ENCODE measurements at places on chromosomes 1 and 21. TPM values are rescaled to one million over a fixed set of nuclear protein-coding genes. Genes with fewer than 3 reads are reported as not detected.

- DNase-seq = no peak
Measured at GRCh38 chr1:212341090-212341489, 55.9 kb downstream of the PPP2R5A start.

- no peak for DNase-seq
Measured at GRCh38 chr1:203103216-203103615, 17.4 kb upstream of the MYOG start.

DNA sequence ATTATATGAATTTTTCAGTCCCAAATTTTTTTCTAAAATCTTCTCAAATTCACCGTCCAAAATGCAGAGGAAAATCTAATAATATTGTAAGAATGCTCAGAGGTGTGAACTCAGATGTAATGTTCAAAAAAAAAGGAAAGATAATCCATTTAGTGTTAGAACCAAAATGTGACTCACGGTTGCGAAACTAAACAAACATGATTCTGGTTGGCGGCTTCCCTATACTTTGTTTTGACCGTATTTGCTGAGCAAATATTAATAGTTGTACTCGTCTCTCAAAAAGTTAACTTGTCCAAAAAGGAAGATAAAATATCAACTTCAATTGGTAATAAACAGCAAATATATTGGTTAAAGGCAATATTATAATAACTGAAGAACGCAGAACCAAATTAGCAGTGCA lies 34.4 kb downstream of the ZSWIM5 start:
- DNase-seq = no peak

DNA sequence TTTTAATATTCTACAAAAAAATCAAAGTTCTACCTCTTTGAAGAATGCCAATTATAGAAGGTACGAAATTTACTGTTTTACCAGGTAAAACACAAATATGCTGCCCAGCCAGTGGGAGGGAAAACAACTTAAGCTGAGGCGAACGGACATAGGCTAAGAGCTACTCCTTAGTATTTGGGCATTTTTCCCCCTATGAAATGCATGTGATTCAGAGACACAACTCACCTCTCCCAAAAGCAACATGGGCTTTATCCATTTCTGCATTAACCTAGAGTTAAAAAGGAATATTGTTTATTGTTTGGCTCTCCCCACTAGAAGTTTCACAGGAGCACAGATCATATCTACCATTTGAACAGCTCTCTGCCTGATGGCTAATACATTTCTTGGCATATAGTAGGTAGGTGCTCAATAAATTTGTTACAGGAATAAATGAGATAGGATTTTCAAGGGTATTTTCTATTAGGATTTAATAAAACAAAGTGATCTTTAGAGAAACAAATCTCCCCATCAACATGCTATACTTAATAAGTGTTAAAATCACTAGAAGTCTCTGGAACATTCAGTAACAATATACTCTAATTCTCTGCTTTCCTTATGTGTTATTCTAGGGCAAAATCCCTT lies 2.4 kb upstream of the SORT1 start:
- no peak for DNase-seq

The TEKT2 gene
- total RNA-seq = 13.5 TPM

The DMBX1 gene
- 0.10 TPM for total RNA-seq

DNA sequence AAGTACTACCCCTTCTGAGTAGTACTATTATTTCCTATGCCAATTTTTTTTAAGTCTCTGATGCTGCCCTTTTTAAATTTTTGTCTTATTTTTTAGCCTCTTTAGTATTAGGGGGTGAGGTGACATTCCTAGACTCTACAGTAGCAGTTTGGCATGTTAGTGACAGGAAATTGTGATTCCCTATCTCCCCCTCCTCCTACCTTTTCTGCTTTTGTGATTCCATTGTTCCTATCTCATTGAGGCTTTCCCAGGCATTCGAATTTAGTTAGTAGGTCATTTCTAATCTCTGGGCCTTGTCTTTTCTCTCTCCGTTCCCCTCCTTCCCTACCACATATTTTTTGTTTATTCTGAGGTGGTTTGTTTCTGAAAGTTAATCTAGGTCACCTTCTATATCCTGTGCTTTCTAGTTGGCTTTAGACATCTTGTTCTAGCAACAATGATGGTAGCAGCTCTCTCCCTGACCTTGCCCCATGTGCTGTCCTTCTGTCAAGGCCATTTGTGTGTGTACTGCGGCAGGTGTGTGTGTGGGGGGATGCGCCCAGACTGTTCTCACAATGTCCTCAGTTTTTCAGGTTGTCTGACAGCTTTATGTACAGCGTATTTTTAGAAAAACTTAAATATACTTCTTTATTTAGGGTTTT lies 21.5 kb downstream of the SEMA6C start:
- no peak for DNase-seq

The ISG15 gene
- 34.4 TPM for total RNA-seq

DNA sequence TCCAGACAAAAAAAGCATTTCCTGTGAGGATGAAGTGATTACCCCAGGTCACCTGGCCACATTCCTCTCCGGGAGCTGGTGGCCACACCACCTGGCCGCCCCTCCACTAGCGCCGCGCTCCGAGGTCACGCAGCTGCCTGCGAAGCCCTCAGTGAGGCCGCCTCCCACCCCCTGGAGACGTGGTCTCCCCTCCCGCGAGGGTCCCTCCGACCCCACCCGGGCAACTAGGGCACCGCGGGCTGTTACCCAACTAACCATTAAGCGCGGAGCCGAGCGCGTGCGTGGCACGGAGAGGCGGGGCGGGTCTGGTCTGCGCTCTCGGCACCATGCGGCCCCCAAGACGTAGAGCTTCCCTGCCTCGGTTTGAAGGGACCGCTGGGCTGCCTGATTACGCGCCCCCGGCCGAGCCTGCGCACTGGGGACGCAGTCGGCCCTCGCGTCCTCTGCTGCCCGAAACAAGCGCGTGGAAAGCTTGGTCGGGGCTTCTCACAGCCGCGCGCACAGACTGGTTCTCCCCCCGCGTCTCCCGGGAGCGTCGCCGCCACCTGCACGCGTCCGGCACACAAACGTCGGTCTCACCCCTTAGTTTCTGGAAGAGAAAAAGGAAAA lies 106.5 kb downstream of the SLC16A1 start:
- peak; percentile 88 for DNase-seq

The DIPK1A gene
- total RNA-seq = 12.3 TPM

DNA sequence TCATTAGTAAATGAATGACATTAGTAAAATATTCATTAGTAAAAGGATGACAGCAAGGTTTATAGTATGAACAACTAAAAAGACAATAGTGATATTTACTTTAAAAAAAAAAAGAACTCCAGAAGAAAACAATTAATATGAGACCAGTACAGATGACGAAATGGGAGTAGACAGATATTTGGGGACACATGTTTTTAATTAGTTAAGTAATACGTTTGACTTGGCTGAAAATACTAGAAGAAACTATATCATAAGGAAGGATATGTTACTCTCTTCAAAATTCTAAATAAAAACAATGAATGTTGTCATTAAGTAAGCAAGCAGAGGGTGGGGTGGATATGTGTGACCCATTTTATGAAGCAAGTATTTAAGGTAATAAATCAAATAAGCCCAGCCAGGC lies 61.9 kb downstream of the GPATCH2 start:
- no peak for DNase-seq

- no peak for DNase-seq
Measured at GRCh38 chr1:211339631-211340041, 13.0 kb downstream of the TRAF5 start.

GRCh38 chr1:40361201-40361600 lies 12.3 kb upstream of the SMAP2 start:
- no peak for DNase-seq

The LIN28A gene
- not detected for total RNA-seq

DNA sequence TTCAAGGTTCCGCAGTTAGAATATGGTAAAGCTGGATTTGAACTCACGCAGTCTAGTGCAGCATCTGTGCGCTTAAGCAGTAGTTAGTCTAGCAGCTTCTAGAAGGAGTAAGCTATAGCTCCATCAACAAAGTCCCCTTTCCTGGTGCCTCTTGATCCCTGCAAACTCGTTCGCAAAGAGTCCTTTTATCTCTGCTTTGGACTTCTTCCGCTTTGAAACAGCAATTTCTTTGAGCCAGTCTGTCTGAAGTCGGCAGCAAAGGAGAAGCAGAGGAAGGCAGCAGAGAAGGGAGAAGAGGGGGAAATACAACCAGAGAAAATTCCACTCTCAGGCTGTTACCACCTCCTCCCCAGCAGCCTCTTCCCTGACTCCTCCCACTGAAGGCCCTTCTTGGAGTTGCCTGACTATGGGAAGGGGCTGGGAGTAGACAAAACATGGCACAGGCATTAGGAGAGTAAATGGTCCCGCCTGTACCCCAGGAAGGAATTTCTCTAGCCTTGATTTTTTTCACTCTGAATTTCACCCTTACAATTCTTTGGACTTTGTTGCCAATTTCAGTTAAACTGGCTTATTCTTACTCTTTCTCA lies 25.9 kb downstream of the HSD3B2 start:
- no peak for DNase-seq

The IL24 gene
- total RNA-seq = not detected

DNA sequence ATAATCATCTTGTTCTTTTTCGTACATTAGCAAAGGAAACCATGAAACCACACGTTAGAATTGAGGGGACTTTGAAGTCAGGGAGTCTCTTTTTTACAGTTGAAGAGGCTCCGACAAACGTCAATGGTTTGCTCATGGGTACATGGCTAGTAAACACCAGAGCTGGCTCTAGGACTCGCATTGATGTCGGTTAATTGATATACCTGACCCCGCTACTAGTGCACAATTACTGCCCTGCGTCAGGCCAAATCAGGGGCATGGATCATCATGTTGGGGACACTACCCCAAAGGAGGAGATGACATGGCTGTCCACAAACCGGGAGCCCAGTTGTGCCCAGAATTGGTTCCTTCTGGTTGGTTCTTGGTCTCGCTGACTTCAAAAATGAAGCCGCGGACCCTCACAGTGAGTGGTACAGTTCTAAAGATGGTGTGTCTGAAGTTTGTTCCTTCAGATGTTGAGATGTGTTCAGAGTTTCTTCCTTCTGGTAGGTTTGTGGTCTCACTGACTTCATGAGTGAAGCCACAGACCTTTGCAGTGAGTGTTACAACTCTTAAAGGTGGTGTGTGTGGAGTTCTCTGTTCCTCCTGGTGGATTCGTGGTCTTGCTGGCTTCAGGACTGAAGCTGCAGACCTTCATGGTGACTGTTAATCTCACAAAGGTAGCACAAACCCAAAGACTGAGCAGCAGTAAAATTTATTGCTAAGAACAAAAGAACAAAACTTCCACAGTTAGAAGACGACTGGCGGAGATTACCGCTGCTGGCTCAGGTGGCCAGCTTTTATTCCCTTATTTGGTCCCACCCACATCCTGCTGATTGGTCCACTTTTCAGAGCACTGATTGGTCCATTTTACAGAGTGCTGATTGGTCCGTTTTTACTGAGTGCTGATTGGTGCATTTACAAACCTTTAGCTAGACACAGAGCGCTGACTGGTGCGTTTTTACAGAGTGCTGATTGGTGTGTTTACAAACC lies 126.9 kb upstream of the ERRFI1 start:
- DNase-seq = no peak

- DNase-seq = no peak
Measured at GRCh38 chr1:54403808-54404261, 2.4 kb downstream of the SSBP3 start.

DNA sequence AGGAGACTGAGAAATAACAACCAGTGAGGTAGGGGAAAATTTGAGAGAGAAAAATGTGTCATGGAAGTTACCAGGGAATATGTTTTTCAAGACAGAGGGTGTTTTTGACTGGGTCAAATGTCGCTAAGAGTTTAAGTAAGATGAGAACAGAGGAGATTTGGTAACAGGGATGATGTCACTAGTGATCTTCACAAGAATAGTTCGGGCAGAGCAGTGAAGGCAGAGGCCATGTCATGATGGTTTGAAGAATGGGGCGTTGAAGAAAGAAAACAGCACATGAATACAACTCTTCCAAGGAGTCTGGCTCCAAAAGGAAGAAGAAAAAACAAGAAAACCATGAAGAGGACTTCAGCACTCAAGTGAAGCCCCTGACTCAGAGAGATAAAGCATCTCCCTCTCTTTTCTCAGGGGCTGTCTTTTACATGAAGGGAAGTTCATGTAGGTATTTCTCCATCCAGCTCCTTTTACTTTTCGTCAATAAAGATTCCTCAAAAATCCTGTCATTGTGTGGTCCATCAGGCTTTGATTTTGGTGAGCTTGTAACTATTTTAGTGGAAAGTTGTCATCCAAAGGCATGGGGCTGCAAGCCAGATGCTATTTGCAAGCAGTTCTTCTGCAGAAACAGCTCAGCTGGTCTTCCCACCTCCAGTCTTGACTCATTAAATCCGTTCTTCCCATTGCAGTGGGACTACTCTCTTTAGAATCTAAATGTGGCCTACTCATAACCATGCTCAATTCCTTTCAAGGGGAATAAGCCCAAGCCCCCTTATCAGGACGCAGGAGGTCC lies 397.3 kb downstream of the LMX1A start:
- DNase-seq = no peak

DNA sequence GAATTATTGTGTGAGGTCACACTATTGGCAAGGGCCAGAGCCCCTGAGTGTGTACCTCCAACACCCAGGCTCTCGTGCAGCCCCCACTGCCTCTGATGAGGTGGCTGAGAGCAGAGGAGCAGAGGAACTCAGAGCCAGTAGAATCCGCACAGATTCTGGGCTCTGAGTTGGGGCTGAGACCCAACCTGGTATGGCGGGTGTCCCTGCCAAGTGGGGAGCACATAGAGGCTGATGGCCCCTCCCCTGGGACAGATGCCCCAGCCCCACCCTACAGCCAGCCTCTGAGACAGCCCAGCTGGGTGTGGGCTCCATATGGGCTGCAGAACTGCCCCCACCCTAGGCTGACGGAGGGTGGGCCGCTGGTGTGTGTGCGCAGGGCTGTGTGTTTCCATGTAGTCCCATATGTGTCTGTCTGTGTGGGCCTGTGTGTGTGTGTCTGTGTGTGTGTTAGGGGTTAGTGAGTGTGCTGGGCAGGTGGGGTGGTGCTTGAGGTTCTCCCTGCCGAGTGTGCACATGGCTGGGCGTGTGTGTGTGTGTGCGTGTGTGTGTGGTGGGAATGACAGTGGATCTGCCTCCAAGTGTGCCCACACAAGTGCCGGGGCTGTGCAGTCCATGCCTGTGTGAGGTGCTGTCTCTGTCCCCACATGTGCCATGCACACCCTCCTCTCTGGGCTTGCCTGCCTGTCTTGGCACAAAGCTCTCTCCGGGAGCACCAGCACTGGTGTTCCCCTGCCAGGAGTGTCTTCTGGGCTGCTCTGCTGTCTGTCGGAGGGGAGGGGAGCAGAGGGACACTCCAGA lies 24.4 kb downstream of the FOXO6 start:
- peak; percentile 84 for DNase-seq

The RNF186 gene
- total RNA-seq = not detected

- no peak for DNase-seq
Measured at GRCh38 chr1:194698908-194699318, 1512.5 kb upstream of the B3GALT2 start.

- DNase-seq = no peak
Measured at GRCh38 chr1:15219280-15220023, 27.6 kb upstream of the FHAD1 start.

The FALEC gene
- total RNA-seq = 1.2 TPM

- DNase-seq = no peak
Measured at GRCh38 chr1:214958486-214958885, 124.1 kb upstream of the KCNK2 start.

DNA sequence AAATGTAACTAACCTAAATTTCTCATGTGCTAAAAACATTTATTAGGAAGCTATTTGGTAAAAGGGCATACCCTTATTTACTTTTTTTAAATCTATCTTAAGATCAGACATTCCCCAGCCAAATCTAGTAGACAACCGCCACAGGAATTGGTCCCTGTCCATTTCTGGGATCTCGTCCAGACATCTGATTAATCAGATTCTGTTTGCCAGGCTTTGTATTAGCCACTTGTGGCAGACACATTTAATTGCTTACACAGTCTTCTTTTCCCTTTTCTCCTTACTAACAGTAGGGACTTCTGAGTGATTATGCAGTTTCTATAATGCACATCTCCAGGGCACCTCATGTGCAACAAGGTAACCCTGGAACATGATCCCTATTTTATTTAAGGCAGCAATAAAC lies 449.0 kb upstream of the RGS18 start:
- DNase-seq = peak; percentile 51
